Activated CD4-positive, alpha-beta T cell treated with anti-CD3 and anti-CD28 coated beads, Interleukin-2, amount 10 ng/mL, durations not matched to agents 24 days and 14 days (primary cell): ENCODE measurements at places on chromosomes 1 and 21. TPM values are rescaled to one million over a fixed set of nuclear protein-coding genes. Genes with fewer than 3 reads are reported as not detected.
A peak's percentile ranks its signal among the peaks of the same experiment; 100 is the strongest.

DNA sequence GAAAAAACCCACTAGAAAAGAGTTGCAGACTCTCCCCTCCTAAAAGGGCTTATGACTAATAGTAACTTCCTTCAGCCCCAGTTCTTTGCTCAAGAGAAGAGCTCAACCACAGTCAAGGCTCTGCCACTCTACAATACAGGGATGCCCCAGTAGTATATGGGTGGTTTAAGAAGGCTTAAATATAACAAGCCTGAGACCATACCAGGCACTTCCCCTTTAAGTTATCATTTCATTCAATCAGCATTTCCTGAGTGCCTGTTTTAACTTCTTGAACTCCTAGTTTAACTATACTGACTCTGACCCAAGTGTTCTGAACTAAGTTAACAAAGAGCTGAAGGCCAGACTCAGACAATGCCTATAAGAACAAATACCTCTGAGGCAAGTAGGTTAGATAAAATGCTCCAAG lies 19.8 kb downstream of the PRPF38A start:
- no peaks in the 10 kb centered on the region for H3K27me3 ChIP-seq
- H3K27ac ChIP-seq = peak overlapping the region; percentile 81
- H3K4me3 ChIP-seq = peak overlapping the region; percentile 67
- peaks cover 47% of the 10 kb centered on the region for H3K36me3 ChIP-seq
- peak; percentile 78 for DNase-seq
- peaks cover 39% of the 10 kb centered on the region for H3K4me1 ChIP-seq

DNA sequence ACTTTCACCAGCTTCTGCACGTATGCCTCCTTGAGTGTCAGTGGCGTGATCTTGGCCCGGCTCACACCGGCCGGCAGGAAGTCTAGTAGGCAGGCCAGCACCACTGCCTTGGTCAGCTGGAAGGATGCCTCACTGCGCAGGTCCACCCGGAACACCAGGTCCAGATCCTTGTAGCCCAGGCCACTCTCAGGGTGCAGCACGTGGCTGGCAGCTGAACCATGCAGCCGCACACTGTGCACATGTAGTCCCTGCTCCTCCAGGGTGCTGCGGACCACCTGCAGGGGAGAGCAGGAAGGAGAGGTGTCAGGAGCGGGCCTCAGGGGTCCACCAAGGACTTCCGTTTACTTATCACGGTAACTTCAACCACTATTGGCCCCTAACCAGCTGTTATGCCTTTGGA lies 6.0 kb downstream of the TENT5B start:
- H3K4me1 ChIP-seq = no peaks in the 10 kb centered on the region
- H3K4me3 ChIP-seq = no peak overlapping the region
- DNase-seq = no peak
- peaks cover 23% of the 10 kb centered on the region for H3K27me3 ChIP-seq

DNA sequence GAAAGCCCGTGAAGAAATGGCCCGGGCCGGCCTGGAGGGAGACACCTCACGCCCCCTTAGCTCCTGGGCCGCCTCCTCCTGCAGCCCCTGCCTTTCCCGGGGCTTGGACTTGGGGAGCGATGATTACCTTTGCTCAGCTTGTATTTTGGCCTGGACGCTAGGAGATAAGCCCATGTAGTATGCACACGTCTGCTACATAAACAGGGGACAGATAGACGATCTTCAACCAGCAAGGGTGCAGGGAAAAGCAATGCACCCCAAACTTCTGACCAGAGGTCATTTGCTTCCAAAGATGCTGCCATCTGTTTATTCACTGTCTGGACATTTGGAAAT lies 936 bp downstream of the TP73 start:
- peaks cover 2% of the 10 kb centered on the region for H3K36me3 ChIP-seq
- peaks cover 14% of the 10 kb centered on the region for H3K4me1 ChIP-seq
- no peak for DNase-seq
- no peak overlapping the region for H3K27ac ChIP-seq

DNA sequence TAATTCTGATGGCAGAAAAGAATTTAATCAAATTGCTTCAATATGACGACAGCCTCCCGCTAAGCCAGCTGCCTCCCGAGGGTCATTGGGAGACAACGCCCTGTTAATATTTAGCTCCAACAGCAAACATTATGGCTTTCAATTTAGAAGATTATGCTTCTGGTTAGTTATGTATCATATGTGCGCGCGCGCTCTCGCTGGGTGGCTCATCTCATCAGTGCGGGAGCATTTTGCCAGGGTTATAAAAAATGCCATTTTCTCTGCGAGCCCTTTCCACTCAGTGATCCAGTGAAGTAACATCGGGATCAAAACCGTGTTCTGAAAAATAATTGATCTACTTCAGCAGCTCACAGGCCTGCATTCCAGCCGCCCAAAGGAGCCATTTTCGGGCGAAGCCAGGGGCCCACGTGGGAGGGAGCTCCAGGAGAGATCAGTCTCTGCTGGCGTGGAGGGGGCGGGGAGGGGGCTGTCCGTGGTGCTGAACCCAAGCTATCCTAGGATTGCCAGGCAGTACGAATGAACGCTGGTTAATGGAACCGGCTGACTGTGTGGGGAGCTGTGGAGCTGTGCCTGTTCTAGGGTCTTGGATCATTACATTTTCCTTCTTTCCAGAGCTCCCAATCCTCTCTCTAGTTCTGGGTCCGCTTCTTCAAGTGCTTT lies 219.1 kb upstream of the ZC3H12A start:
- no peak overlapping the region for H3K27ac ChIP-seq
- H3K36me3 ChIP-seq = no peaks in the 10 kb centered on the region
- no peak overlapping the region for H3K4me3 ChIP-seq
- peaks cover 13% of the 10 kb centered on the region for H3K27me3 ChIP-seq
- DNase-seq = peak; percentile 56
- no peaks in the 10 kb centered on the region for H3K4me1 ChIP-seq

GRCh38 chr1:170075186-170075585 lies 691 bp upstream of the KIFAP3 start:
- H3K4me3 ChIP-seq = peak overlapping the region; percentile 91
- H3K36me3 ChIP-seq = peaks cover 4% of the 10 kb centered on the region
- peaks cover 2% of the 10 kb centered on the region for H3K27me3 ChIP-seq
- H3K27ac ChIP-seq = peak overlapping the region; percentile 93

The ADORA3 gene
- not detected in 2 replicates for total RNA-seq

The KCNJ9 gene
- total RNA-seq = not detected in 2 replicates
